ENCODE measurements at places on chromosomes 5 and 9.

DNA sequence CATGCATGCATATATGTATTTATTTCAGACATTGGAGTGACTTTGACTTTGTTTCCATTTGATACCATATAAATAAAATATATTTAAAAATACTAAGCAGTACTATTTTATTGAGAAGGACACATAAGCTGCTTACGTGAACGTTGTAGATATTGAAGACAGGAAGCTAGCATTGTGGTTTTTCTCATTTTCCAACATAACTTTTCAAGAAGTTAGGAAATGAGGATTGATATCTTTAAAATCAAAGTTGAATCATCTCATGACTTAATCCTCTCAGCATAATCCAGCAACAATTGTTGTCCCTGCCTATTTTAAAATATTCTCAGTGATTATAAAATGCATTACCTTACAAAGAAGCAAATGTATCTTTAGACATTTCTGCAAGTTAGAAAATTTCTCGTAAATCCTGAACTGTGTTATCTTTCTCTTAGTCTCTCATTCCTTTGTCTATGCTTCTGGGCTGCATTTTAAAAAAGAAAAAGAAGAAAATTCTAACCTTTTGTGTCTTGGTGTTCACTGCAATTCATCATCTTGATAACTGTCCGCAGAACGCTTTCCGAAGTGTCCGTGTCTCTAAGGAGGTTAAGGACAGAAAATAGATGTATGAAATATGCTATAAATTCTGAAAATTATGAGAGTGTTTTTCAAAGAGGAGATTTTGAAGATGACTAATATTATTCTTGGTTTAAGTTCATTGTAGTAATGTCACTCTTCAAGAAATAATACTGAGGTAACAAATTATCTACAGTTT, 1089.9 kb upstream of the CDH6 start:
- no peak for DNase-seq

GRCh38 chr5:135240283-135240633, 158.8 kb downstream of the MACROH2A1 start:
- DNase-seq, result no peak

GRCh38 chr5:135139381-135140134, 105.5 kb upstream of the PITX1 start:
- no peak for DNase-seq

DNA sequence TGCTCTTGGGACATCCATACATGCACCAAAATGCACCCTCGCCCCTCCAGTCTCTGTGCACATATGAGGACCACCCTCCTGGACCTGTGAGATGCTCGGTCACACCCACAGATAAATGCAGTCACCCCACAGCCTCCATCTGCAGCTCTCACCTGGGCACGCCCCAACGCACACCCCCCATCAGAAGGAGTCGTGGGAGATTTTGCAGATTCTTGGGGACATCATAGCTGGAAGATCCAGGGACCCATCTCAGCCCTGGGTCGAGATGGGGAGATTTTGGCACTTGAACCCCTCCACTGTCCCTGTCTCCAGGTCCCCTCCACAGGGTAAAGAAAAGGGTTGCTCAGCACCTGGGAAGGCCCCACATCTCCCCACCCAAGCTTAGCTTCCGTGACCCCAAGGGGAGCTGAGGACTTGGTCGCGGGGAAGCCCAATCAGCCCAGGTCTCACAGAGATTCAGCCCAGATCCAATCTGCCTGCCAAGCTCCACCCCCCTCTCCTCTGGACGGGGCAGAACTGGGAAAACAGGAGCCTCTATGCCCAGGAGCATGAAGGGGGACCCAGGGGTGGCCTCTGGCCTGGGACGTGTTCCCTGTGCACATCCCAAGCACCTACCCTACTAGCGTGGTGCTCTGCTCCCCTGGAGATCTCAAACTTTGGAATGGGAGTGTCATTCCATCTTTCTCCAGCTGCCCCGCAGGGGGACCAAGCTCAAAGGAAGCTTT, 89.2 kb upstream of the LMX1B start:
- DNase-seq, result no peak

- no peak for DNase-seq
Measured at GRCh38 chr5:5585751-5586341, 163.4 kb downstream of the ICE1 start.

DNA sequence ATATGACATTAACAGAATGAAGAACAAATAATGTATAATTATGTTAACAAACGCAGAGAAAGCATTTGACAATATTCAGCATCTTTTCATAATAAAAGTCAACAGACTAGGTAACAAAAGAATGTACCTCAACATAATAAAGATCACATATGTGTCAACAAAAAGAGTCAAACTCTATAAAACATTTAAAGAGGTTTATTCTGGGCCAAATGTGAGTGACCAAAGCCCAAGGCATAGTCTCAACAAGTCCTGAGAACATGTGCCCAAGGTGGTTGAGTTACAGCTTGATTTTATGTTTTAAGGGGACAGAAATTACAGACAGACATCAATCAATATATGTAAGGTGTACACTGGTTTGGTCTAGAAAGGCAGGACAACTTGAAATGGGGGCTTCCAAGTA, 19.4 kb downstream of the BTNL8 start:
- no peak for DNase-seq

GRCh38 chr5:37844009-37844408, 4.2 kb upstream of the GDNF start:
- no peak for DNase-seq
